ENCODE measurements at places on chromosomes 1 and 21.

- no peak for DNase-seq
Observed at GRCh38 chr1:95497566-95497965, 263.6 kb downstream of the RWDD3 start.

GRCh38 chr1:11394592-11395245, 84.2 kb upstream of the DISP3 start:
- no peak for DNase-seq

GRCh38 chr1:18542351-18542750, 61.6 kb downstream of the KLHDC7A start:
- no peak for DNase-seq

DNA sequence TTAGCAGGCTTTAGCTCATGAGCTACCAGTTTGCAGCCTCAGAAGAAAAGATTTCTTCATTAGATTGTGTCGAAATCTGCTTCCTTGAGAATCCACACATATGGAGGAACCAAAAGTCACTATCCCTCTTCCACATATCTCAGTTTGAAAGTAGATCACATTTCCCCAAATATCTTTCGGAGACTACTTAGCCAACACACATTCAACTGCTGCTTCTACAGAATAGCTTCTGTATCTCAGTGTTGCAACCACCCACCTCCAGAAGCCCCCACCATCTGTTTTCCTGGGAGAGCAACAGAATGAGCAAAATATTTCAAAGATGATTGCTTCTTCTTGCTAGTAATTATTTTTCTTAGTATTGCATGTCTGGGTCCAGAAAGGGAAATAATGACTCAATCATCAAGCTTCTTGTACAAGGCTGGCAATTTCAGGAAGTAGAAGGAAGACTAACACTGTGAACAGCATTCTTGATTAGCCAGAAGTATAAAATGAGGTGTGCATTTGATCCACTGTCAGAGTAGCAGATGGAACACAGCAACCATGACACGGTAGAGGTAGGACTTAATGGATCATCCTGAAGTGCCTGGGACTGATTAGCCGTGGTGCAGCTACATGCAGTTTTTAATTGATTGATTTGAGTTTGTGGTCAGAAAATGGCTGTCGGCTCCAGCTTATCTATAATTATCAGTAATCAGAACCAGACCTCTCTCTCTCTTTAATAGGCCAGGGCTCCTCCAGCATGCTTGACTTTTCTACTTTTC, 24.9 kb downstream of the ZC3H11B start:
- no peak for DNase-seq

- DNase-seq: no peak
Observed at GRCh38 chr1:39850606-39851216, 32.6 kb downstream of the TRIT1 start.

DNA sequence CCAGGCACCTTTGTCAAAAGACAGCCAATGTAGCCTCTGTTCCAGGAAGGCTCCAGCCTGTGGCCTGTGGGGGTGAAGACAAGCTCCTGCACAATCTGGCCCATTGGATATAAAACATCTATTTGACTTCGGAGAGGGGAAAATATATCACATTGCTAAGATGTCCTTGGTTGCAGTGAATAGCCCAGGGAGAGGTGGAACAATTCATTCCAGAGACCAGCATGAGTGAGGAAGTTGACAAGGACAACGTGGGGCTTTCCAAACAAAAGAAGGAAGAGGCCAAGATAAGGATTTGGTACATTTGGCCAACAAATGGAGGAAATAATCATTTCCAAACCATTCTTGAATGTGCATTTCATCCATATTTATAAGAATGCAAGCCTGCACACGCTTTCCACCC, 187.0 kb downstream of the ETS2 start:
- no peak for DNase-seq

DNA sequence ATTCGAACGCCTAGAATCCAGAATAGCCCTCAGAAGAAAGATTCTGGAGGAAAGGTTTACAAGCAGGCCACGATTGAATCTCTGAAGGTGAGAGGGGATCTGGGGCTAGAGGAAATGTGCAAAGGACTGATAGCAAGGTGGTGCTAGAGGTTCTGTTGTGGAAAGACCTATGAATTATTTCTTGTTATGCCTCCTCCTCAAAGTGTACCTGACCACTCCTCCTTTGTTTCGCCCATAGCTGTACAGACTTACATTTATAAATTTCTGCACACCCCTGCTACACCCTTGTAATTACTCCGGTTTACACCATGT, 986 bp downstream of the TCEANC2 start:
- no peak for DNase-seq

DNA sequence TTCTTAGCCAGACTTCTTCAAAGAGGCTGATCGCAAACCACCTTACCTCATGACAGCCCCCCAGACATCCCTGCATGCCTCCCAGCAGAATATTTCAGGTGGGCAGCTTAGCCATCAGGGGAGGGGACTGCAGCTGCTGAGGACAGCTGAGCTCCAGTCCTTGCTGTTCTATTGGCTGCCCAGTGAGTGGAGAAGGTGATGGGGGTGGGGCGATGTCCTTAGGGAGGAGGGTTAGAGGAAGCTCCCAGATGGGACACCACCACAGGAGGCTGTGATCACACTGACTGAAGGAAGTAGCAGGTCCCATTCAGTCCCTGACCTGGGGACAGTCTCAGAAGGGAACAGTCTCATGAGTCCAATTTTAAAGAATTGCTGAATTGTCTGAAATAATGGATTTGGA, 38.3 kb downstream of the GJA5 start:
- no peak for DNase-seq

- no peak for DNase-seq
Observed at GRCh38 chr1:25779388-25779787, 20.6 kb upstream of the SELENON start.

DNA sequence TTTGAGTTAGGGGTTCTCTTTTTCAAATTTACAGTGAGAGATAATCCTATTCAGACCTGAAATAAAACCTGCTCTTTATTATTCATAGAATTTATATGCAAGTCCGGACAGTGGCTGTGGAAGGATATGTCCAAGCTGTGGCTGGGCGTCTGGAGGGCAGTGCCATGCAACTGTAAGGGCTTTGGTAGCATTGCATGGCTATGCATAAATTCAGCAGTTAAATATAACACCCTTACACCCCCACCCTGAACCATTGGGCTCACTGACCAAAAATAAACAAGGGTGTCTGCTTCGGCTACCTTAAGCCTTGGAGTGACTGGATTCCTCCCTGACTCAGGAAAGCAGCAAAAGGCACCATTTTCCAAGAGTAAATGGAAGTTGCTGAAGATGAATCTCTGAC, 5.4 kb downstream of the CHTOP start:
- DNase-seq: no peak
